ENCODE measurements at places on chromosomes 13 and 19. TPM values are rescaled to one million over a fixed set of nuclear protein-coding genes. Genes with fewer than 3 reads are reported as not detected.
A peak's percentile ranks its signal among the peaks of the same experiment; 100 is the strongest.

Gene CEACAM3
- polyA plus RNA-seq = not detected

Gene TM9SF2
- 69.8 TPM for polyA plus RNA-seq

Gene GSX1
- polyA plus RNA-seq = not detected

Gene PCDH9
- polyA plus RNA-seq = 1.9 TPM

- DNase-seq = no peak
These were observed 8.3 kb upstream of the KCNN4 start for GRCh38 chr19:43789029-43789428.

- DNase-seq = no peak
These were observed 43.8 kb upstream of the ZNF728 start for GRCh38 chr19:23046743-23047142.

GRCh38 chr13:19863323-19864023 lies at the start of gene ZMYM5:
Gene ZMYM5, minus strand, starts transcription at chr13:19863649. Its CDS starts 11,469 bp downstream, at chr13:19852180.
- peak; percentile 96 for DNase-seq

GRCh38 chr19:15787611-15788155 lies at the start of gene OR10H5:
Gene OR10H5, plus strand, starts transcription at chr19:15787661. Its CDS starts 6,388 bp downstream, at chr19:15794049.
- DNase-seq = no peak

DNA sequence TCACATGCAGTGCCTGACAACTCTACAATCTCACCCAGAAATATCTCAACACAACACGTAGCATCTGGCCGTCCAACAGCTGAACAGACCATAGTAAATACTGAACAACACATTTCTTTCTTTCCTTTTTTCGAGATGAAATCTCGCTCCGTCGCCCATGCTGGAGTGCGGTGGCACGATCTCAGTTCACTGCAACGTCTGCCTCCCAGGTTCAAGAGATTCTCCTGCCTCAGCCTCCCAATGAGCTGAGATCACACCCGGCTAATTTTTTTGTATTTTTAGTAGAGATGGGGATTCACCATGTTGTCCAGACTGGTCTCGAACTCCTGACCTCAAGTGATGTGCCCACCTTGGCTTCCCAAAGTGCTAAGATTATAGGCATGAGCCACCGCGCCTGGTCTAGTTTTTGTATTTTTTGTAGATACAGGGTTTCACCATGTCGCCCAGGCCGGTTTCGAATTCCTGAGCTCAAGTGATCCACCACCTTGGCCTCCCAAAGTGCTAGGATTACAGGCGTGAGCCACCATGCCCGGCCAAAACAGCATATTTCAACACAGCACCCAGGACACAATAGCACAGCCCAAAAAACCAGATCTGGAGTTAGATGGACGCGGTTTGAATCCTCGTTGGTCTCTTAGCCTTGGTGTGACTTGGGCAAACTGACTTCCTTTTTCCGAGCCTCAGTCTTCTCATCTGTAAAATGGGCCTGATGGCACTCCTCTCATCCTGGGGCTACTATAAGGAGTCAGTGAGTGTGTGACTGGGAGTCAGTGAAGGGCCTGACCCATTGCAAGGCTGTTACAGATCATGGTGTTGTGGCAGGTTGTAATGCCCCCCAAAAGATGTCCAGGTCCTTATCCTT lies 22.6 kb downstream of the CYP2A6 start:
- no peak for DNase-seq

GRCh38 chr19:43768273-43769050 lies 12.3 kb downstream of the KCNN4 start:
- DNase-seq = no peak

Measured in SK-N-SH (cell line).